ENCODE measurements at places on chromosomes 5 and 9.

GRCh38 chr9:79140751-79141150 is 431.0 kb upstream of the TLE4 start:
- no peak for DNase-seq

DNA sequence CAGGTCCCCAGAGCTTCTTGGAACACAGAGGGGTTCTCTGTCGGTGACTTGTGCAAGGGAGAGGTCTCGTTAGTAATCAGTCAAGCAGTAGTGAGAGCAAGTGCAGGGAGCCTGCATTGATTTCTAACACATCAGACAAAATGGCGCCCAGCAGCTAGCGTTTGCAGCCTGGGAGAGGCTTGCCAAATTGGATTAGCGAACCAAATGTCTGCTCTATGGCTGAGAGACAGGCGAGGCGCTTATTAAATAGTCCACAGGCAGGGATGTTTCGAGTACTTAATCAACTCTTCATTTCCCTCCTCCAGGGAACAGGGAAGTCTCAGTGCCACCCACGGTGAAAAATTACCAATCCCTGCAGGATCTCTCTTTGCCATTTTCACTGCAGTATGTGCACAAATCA is 131.4 kb upstream of the SHB start:
- DNase-seq: no peak

DNA sequence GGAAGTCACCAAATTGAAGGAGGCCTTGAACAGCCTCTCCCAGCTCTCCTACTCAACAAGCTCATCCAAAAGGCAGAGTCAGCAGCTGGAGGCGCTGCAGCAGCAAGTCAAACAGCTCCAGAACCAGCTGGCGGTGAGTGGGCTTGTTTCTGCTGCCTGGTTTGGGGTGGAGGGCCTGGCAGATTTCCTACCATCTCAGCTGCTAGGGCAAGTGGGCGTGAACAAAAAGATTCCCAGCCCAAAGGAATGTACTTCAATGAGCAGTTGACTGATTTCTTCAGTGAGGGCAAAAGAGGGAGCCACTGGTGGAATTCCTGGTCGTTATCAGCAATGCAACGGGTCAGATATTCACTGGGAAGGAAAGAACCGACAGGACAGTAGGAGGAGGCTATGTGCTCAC is 12.6 kb upstream of the TTC23L start:
- no peak for DNase-seq

DNA sequence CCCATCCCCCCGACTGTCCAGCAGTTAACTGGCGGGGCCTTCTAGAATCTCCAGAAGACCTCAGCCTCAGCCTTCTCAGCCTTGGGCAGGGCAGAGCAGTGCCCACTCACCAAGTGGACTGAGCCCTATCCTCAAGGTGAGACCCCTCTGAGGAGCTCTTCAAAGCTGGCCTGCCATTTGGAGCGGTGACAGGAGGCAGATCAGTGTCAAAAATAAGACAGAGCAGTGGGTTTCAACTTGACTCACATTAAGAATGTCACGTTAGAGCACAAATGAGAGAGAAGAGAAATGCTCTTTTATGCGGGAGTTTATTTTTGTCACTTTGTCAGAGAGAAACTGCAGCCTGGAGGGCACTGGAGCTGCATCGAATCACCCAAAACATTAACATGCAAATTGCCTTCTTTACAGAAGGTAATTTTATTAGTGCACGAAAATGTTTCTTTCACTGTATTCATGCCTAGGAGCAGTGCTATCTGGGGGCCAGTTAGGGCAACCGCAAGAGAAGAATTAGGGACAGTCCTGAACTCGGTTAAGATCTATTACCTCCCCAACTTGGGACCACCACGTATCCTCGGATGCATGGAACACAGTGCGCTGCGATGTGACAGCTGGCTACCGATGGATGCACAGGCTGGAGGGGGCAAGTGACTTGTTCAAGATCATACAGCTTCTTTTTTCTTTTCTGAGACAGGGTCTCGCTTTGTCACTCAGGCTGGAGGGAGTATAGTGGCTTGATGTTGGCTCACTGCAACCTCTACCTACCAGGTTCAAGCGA is 188.5 kb downstream of the DAB2IP start:
- no peak for DNase-seq

GRCh38 chr9:135565141-135565628 is 3.6 kb downstream of the PAEP start:
- no peak for DNase-seq

DNA sequence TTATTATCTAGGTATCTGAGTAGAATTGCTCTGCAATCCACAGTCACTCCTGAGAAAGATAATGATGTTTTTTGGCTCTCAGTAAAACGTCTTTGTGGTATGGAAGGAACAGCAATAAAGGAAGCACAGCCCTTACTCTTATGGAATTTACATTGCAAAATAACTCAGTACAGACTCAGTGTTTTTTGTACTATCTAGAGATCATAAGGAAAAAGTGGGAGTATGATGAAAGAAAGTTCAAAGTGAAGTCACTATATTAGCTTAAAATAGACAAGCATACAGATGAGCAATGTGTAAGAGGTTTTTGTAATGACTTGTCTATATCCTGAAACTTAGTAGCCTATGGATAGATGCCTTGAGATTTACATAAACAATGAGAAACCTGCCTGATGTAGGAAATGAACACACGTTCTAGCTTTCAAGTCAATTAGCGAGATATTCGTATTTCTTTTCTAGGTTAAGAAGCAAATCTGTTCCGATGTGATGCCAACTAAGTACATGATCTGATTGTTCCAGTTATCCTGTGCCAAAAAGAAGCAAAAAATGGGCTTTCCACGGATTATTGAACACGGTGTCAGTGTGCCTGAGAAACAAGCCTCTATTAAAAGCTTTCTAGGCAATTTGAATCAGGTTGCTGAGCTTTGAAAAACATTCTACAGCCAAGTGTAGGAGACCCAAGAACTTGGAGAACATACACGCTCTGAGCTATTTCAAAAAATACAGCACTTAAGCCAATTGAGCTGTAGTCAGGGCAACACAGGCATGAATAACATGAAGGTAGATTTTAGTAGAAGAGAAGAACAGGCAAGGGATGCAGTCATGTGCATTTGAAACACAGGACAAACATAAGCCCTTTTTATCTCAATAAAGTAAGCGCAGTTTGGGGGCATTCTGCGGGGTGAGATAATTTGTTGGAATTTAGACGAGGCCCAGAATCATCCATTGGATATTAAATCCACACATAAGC is 86.3 kb upstream of the TAF11L2 start:
- no peak for DNase-seq

GRCh38 chr5:6540111-6540827 is 91.6 kb downstream of the UBE2QL1 start:
- no peak for DNase-seq

- DNase-seq: no peak
These were observed 499 bp upstream of the TMEM232 start for GRCh38 chr5:110727025-110727314.

- DNase-seq: no peak
These were observed 18.1 kb upstream of the MTX3 start for GRCh38 chr5:80008995-80009765.

DNA sequence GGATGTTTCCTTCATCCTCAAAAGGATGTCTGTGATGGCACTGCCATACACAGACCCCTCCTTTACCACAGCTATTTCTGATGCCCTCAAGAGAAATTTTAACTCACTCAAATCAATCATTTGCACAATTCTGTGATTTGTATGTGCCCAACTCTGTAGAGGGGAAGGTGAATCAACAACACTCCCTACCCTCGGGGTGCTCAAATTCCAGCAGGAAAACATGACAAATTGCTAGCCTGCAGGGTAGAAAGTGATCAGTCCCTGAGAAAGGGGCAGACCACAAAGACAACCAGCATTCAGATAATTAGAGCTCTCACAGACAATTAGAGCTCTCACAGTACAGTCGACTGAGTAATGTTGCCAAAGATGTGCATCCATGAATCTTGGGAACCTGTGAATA is 45.3 kb upstream of the FOXE1 start:
- DNase-seq: no peak

DNA sequence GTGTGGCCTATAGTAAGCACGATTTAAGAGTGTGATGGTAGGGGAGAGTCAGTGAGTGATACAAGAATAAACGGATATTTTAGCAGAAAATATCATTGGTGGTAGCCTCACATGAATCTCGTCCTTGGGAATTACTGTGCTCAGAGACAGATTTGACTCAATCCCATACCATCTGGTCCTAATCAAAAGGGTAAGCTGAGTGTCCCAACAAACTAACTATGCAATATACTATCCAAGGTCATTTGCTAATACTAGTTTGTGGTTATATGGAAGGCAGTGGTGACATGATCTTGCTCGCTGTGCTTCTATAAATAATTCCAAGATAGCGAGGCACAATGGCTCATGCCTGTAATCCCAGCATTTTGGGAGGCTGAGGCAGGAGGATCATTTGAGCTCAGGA is 103.2 kb downstream of the TRPM6 start:
- DNase-seq: no peak

GRCh38 chr9:85427772-85428171 is 314.0 kb downstream of the AGTPBP1 start:
- DNase-seq: no peak

- no peak for DNase-seq
These were observed 181.1 kb upstream of the ISL1 start for GRCh38 chr5:51202161-51202560.

GRCh38 chr9:91919621-91920020 is 30.4 kb downstream of the ROR2 start:
- no peak for DNase-seq

DNA sequence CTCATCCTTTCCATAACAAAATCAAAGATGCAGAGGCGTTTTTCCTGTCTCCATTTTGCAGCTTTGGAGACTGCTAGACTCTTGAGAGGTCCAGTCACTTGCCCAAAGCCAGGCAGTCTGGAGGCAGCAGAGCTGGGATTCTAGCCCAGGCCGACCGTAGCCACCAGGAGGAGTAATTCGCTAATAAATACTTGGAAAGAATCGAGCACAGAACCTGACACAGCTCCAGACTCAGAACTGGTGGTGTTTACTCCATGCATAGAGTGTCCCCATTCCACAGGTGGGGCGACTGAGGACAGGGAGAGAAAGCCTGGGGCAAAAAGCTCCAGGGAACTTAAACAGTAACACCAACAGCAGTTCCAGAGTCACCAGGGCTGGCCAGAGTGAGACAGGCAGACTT is 10.7 kb upstream of the CERCAM start:
- DNase-seq: no peak

GRCh38 chr5:107673368-107674136 is 2.8 kb upstream of the EFNA5 start:
- peak; percentile 89 for DNase-seq

- DNase-seq: peak; percentile 29
These were observed 152.1 kb downstream of the FSTL4 start for GRCh38 chr5:133460172-133460758.

DNA sequence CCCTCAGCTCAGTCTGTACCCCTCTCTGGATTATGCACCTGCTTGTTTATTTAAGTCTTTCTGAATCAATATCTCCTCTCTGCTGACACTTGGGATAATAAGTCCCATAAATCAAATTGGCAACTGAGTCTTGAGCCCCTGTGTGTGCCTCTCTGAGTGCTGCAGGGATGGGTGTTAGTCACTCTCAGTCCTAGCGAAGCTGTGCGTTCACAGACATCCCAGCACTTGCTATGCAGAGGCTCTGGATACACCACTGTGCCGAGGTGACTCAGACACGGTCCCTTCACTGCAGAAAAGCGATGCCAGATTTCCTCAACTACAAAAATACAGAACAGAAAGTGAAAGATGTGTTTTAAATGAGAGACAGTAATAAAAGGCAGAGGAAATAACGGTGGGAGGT is 4.1 kb upstream of the KCNMB1 start:
- no peak for DNase-seq

- no peak for DNase-seq
These were observed 505 bp upstream of the ACER2 start for GRCh38 chr9:19408316-19408692.

DNA sequence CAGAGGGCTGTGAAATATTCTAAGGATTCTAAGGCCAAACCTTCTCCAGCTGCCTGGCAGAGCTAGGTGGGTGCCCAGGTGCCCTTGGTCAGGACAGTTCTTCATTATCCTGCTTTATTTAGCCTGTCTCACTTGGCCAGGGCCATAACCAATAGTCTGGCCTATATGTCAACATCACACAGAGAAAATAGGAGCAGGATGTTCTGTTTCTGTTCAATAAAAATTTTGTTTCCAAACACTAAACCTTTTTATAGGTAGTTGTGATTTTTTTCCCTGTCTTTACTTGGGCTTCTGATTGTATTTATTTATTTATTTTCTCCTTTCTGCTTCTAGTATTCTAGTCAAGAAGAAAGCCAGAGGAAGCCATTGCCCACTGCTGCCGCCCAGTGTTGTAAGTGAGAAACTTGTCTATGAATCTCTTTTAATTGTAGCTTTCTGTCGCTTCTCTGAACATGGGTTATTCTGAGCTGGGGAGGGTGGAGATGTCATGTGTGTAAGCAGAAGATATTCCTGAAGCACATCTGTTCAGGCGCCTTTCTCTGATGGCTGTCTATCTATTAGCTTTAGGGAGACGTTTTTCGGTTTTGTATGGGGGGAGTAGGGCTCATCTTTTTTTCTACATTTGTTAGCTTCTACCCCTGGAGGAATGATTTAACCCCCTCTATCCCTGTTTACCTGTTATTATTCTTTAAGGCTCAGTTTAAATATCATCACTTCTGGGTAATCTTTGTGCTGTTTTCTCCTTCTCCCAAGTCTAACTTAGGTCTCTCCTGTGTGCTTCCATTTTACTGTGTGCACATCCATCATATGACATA is 97.1 kb downstream of the UNC13B start:
- peak; percentile 31 for DNase-seq

GRCh38 chr5:42036379-42036778 is 111.3 kb downstream of the FBXO4 start:
- DNase-seq: no peak

DNA sequence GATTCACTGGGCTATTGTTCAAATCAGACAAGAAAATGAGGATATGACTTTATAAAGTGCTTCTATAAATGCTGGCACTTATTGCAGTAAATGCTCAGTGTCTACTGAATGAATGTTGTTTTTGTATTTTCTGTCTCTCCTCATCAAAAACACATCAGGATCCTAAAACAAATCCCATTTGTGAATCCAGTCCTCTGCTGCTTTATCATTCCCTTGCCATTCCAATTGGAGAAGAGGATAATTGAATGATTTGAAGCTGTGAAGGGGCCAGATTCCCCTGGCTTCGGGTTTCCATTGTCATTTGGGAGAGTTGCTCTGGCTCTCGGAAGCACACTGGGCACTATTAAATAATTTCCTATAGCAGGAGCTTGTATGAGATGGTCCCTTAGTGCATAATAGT is 666.8 kb downstream of the ACTL7B start:
- no peak for DNase-seq

- DNase-seq: no peak
These were observed 219.1 kb downstream of the ADAMTS6 start for GRCh38 chr5:65262649-65263059.

- DNase-seq: peak; percentile 5
These were observed 67.1 kb upstream of the SLC1A1 start for GRCh38 chr9:4423207-4423610.

- no peak for DNase-seq
These were observed 482 bp downstream of the TESK1 start for GRCh38 chr9:35605351-35606137.

- no peak for DNase-seq
These were observed 69.8 kb upstream of the PLPP6 start for GRCh38 chr9:4592295-4592694.

All from iPS DF 6.9 (cell line).